ENCODE measurements at places on chromosomes 7 and 10.
A peak's percentile ranks its signal among the peaks of the same experiment; 100 is the strongest.

GRCh38 chr7:83155407-83155806 lies 7.3 kb downstream of the PCLO start:
- DNase-seq: no peak

DNA sequence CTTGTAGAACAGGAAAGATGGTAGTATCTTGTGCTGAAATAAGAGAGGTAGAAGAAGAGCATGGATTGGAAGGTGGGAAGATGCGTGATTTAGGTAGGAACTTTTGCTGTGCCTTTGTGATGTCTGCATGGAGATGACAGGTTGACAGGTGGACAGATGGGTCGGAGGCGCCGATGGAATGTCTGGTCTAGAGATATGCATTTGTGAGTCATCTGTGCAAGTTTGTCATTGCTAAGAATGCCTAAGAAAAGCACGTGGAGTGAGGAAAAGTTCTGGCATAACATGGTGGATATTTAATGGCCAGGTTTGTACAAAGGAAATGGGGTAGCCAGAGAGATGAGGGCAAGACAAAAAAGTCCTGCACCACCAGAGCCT lies 76.0 kb upstream of the ARMC3 start:
- DNase-seq: no peak

DNA sequence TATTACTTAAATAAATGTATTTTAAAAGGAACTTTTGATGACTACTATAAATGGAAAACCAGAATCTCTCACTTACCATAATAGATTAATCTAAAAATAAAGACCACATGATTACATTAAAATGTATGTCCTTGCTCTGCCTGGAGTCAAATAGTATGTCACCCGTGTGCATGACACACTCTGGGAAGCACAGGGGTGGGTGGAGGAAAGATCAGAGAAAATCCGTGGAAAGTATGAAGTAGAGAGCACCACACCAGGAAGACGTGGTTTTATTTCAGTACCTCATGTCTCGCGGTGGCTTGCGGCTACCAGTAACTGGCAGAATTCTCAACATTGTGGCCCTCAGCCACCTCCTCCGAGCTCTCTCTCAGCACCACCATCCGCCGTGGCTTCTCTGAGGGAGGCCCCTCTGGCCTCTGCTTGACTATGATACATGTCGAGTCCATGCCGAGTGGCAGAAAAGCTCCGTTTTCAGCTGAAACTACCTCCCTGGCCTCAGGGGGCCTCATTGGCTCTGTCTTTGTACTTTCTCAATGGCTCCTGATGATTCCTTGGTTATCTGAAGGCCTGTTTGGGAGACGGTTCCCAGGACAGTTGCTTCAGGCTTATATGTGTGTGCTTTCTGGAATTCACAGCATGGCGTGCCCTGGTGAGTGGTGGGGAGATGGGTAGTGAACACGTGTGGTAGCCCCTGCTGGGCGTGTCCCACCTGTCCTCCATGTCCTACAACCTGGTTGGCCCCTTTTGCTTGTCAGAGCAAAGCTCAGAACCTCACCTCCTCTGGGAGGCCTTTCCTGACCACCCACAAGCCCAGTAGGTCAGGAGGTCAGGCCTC lies 49.8 kb downstream of the LHPP start:
- DNase-seq: no peak

DNA sequence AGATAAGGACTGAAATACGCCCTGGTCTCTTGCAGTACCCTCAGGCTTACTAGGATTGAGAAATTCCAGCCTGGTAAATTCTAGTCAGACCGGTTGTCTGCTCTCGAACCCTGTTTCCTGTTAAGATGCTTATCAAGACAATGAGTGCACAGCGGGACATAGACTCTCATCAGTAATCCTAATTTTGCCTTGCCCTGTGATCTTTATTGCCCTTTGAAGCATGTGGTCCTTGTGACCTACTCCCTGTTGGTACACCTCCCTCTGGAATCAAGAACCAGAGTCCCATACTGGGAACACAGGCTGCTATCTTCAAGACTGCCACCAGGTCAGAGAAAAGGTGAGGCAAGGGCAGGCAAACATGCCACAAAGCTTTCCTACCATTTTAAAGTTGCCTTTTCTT lies 7.2 kb downstream of the C10orf53 start:
- DNase-seq: no peak

DNA sequence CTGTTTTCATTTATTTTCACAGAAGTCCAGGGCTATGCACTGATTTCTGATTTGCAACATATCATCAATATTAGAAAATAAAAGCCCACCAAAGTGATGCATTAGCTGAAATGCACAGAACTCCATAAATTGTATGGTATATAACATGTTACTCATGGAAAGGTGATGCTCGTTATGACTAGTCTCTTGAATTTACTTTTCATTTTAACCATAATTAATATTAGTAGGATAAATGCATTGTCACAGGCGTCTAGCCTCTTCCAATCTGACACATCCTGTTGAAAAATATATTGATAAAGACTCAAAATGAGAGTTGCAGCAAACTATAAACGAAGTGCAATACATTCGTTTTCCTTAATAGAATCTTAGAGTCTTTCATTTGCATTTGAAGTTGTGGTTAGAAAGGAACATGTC lies 92.4 kb downstream of the CPED1 start:
- no peak for DNase-seq

GRCh38 chr7:2823130-2823529 lies 21.0 kb downstream of the GNA12 start:
- DNase-seq: no peak

- peak; percentile 71 for DNase-seq
Observed at GRCh38 chr10:93542358-93542791, 24.1 kb upstream of the FFAR4 start.

GRCh38 chr10:125006921-125007426 lies 65.1 kb downstream of the ZRANB1 start:
- no peak for DNase-seq

- DNase-seq: no peak
Observed at GRCh38 chr10:132609211-132609610, 71.6 kb downstream of the INPP5A start.

GRCh38 chr10:71368643-71369042 lies 28.1 kb upstream of the CDH23 start:
- no peak for DNase-seq

- DNase-seq: no peak
Observed at GRCh38 chr7:110502888-110503465, 588.0 kb upstream of the LRRN3 start.

DNA sequence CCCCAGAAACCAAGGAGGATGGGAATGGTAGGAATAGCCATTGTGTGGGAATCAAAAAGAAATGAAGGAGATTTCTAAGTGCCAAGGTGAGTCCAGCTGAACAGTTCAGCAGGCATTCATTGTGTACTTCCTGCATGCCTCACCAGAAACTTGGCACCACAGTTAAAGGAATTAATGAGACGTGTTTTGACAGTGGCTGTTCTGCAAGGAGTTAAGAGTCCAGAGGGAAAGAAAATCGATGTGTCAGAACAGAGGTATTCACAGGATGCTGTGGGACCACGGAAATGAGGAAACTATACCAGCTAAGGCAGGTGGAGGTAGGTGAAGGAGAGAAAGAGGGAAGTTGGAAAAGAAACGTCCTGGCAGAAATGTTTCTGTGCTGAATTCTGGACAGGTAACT lies 78.1 kb downstream of the PRKCQ start:
- DNase-seq: no peak

GRCh38 chr7:33901847-33902246 lies 3.5 kb upstream of the BMPER start:
- no peak for DNase-seq

DNA sequence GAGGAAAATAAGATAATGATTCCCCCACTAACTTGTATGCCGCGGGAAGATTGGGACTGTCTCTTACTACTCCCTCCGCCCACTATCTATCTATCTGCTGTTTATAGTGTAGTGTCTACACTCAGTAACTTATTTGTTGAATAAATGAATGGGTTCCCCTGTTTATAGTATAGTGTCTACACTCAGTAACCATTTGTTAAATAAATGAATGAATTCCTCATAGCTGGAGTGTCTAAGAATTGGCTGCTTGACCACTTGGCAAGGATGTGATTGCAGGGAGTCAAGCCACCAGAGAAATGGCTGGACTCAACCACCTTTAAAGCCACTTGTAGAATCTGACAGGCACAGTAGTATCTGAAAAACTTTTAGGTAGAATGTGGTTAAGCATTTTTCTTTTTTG lies 147.1 kb downstream of the TRIL start:
- no peak for DNase-seq

DNA sequence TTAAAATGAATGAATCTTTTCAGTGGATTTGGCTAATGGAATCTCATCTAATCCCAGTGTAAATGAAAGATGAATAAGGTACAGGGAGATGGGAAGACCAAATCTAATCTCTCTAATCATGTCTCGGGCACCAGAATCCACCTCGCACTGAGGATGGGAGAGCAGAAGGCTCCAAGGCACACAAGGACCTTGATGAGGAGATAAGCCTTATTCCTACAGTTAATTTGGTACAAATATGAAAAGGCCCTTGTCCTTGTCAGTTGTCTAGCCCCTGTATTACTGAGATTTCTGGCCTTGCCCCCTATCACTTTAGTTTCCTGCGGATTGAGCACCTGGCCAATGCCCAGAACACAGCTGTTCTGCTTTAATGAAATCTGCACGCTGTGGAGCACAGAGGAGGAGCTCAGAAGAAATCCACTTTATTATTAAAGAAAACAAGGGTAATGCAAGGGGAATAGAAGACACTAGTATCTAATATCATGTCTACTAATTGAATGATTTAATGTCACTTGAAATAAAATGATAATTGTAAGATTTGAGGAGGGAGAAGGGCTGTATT lies 321.4 kb upstream of the HGF start:
- no peak for DNase-seq

- DNase-seq: no peak
Observed at GRCh38 chr10:60384708-60385398, 4.8 kb downstream of the ANK3 start.

DNA sequence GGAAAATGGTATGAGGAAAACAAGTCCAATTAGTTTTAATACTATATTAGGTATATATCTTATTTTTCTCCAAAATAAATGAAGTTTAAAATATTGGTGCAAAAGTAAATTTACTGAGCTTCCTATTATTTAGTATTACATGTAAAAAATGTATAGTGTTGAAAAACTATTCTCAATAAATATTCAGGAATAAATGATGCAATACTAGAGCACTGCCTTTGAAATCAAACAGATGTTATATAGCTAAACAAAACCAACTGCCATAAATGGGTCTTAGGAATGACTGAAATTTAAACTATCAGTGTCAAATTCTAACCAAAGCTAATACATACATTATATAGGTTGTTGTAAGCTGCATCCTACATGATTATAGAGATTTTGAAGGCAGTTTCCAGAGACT lies 1434.0 kb upstream of the LRRTM3 start:
- no peak for DNase-seq

DNA sequence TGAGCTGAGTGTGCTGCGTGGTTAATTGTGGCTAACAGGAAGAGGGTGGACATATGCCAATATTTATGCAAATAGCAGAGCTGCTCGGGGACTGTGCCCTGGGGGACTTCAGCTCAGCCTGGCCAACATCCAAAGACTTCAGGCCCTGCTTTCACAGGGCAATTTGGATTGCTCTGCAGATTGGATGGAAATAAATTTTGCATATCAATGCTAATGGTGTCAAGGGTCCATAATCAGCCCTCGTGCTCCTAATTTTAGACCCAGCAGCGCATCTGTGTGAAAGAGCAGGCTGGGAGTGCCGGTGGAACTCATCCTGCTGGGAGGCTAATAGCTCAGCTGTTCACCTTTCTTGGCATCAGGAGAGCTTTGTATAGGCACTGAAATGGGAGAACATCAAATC lies 270.1 kb downstream of the TCERG1L start:
- DNase-seq: no peak

- no peak for DNase-seq
Observed at GRCh38 chr7:74373536-74373935, 80.2 kb upstream of the GTF2IRD1 start.

DNA sequence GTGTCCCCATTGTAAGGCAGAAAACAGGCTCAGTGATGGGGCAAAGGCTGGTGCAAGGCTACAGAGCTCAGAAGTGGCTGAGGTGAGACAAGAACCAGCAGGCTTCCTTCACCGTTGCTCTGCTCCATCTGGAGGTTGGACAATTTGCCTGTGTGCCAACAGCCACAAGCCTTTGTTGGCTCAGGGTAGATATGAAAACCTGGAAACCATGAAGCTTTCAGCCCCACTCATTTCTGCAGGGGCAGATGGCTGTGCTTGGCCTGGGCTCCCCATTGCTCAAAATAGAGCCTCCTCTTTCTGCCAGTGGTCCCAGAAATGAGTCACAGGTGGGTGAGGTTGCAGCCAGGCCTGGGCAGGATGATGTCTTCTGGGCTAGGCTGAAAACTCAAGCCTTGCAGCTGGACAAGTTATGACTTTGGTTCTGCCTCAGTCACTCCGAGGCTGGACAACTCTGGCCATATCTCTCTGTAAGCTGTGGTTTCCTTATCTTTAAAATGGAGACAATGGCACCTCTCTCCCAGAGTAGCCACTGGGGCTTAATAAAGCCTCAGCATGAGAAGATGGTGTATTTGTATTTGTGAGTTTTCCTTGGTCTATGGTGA lies 12.2 kb upstream of the ZNF273 start:
- DNase-seq: no peak

DNA sequence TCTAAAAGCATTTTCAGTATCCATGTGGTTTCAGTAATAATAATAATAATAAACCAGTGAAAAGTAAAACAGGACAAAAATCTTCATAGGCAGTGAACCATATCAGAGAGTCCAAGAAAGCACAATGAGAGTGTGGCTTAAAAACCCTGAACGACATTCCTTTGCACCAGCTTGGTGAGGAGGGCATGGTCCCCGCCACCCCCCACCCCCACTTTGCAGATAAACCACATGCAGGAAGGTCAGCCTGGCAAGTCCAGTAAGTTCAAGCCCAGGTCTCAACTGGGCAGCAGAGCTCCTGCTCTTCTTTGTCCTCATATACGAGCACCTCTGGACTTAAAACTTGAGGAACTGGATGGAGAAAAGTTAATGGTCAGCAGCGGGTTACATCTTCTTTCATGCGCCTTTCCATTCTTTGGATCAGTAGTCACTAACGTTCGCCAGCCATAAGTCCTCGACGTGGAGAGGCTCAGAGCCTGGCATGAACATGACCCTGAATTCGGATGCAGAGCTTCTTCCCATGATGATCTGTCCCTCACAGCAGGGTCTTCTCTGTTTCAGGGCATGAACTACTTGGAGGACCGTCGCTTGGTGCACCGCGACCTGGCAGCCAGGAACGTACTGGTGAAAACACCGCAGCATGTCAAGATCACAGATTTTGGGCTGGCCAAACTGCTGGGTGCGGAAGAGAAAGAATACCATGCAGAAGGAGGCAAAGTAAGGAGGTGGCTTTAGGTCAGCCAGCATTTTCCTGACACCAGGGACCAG lies 172.5 kb downstream of the EGFR start:
- no peak for DNase-seq

- DNase-seq: peak; percentile 72
Observed at GRCh38 chr10:122703483-122704448, 4.1 kb upstream of the C10orf120 start.

DNA sequence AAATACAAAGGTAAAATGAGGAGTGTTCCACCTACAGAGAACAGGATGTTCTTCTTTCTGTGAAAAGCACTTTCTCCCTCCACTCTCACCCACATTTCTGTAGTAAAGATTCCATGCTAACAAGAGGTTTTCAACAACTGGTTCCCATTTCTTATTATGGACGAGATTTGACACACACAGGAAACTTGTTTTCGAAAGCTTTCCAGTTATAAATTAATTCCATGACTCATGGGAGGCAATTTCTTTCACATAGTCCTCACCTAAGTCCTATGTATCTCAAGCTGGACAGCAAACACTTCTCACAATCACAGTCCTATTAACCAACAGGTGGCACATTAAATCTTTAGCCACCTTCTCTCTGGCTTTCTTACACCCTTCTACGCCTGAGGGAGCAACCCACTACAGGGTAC lies 24.5 kb downstream of the RAPGEF5 start:
- no peak for DNase-seq
